ENCODE measurements at places on chromosomes 1 and 21. TPM values are rescaled to one million over a fixed set of nuclear protein-coding genes. Genes with fewer than 3 reads are reported as not detected.

DNA sequence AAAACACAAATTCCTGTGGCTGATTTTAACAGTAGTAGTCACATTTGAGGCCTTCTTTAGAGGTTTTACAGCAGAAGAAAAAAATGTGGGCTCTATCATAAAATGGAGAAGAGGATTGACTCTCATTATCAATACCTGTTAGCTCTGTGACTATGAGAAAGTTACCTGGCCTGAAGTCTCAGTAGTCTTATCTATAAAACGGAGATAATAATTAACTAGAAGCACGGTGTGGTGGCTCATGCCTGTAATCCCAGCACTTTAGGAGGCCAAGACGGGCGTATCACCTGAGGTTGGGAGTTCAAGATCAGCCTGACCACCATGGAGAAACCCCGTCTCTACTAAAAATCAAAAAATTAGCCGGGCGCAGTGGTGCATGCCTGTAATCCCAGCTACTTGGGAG is 90.4 kb upstream of the PLPPR4 start:
- no peak overlapping the region for H3K4me3 ChIP-seq
- no peaks in the 10 kb centered on the region for H3K4me1 ChIP-seq
- H3K36me3 ChIP-seq: no peaks in the 10 kb centered on the region
- no peak for DNase-seq

Gene NBL1
- 6.4 TPM for total RNA-seq

- DNase-seq: no peak
- H3K4me3 ChIP-seq: no peak overlapping the region
- no peak overlapping the region for H3K27ac ChIP-seq
- no peaks in the 10 kb centered on the region for H3K27me3 ChIP-seq
Measured at GRCh38 chr1:213176341-213176740, 125.3 kb downstream of the RPS6KC1 start.

Gene S100A16
- 8.0 TPM for total RNA-seq

DNA sequence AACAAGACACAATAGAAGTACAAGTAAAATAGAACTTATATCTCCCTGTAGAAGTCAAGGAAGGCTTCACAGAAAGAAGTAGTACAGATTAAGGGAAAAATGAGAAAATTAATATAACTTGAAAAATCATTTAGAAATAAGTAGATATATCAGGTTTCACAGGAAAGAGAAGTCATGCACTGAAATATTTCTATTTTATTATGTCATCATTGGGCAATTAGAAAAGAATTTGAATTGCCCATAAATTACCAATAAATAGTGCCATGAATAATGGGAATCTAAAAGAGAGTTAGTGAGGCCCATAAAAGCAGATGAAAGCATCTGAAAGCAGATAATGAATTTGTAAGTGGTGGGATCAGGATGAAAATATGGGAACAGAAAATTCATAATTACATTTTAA is 1597.8 kb downstream of the PLA2G4A start:
- H3K27ac ChIP-seq: no peak overlapping the region
- no peaks in the 10 kb centered on the region for H3K4me1 ChIP-seq
- H3K36me3 ChIP-seq: no peaks in the 10 kb centered on the region
